ENCODE measurements at places on chromosomes 7 and 10.

DNA sequence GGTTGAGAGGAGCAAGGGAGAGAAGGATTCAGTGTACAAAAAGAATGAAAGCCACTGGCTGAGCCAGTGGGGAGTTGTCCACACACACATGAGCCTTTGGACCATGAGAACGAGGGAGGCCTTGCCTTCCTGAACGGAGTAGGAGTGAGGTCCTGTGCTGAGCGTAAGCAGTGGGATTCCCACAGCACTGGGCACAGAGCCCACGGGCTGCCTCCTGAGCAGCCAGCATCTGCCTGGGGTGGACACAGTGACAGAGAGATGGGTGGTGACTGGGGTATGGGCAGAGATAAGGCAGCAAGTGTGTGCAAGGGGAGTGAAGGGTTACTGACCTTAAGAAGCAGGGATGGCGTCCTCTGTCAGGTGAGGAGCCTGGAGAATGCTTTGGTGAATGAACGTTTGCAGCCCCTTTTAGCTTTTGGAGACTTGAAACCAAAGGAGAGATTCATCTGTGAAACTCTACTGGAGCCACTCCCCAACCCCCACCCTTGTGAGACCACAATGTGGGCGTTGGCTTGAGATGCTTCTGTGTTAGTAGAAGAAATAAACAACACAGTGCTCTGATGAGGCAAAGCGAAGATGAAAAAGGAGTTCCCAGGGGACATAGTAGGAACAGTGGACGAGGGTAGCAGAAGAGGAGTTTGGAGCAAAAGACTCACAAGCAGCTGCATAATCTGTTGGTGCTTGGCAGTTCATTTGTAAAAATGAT lies 56.5 kb downstream of the FIGNL1 start:
- DNase-seq, result no peak

GRCh38 chr7:33630359-33630758 lies 275.0 kb upstream of the BMPER start:
- DNase-seq, result no peak

- DNase-seq, result peak; percentile 25
Measured at GRCh38 chr7:95478272-95479037, 7.3 kb upstream of the ASB4 start.

DNA sequence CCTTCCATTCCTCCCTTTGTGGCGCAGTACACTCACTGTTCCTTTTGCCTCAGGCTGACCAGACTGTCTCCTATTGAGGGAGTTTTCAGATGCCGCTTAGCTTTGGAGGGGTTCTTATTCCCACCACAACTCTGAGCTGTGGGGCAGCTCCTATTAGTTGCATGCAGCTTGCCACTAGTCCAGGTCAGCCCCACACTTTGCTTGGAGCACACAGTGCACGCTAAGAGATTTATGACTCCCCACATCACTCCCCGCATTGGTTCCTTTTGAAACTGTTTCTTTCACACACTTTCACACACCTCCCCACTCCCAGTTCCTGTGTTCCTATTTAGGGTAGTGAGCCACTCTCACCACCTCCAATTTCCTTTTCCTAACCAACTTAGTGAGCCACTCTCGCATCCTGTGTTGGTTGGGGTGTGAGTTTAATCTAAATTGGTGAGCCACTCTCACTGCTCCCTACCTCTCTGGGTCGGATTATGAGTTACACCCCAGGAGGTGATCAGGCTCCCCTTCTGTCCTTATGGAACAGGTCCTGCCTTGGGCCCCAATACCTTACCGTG lies 10.4 kb upstream of the ZNF485 start:
- DNase-seq, result no peak

DNA sequence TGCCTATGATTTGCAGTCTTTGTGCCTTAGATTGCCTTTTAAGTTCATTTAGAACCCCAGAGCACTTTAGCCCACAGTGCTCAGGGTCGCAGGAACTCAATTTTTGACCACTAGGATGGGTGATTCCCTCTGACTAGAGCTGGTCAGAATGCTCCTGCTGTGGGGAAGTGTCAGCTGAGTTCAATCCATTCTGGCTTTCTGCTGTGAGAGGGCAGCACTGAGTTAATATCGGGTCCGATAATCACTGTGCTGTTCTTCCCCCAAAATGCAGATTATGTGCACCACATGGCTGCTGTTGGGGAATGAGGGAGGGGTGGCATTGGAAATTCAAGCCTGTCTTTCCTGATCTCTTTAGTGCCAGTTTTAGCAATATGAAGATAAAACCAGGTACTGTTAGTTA lies 886.4 kb downstream of the DNAJB9 start:
- DNase-seq, result no peak

- DNase-seq, result no peak
Measured at GRCh38 chr10:3808689-3809199, 23.7 kb upstream of the KLF6 start.

GRCh38 chr7:134632937-134633540 lies 13.6 kb upstream of the BPGM start:
- DNase-seq, result peak; percentile 47

DNA sequence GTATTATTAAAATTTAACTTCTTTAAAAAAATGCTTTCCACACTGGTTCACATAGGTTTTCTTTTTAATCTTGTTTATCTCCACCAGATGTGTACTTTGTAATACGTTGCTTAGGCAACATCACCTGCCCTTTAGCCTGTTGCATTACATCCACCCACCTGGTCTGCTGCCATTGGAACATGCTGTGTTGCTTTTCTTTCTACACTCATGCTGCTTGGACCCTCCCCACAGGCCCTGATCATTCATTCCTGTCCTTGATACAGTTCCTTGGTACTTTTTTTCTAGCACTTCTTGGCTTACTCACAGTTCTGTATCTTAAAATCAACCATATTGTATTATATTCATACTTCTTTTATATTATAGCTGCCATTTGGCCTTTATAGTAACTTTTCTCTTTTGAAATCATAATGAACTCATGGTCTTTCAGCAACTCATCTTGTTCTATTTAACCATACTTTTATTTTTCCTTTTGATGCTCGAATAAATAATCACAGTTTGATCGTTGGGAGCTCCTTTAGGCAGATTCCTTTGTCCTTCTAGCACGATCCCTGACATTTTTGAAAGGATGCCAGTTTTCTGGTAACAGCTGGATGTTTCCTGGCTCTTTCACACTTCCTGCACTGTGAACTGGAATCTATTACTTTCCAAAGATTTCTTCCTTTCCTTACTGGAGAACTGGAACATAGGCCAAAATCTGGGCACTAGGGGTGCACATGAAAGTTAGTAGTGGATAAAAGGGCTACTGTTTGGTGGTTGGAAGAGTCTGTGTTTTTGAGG lies 125.1 kb downstream of the CDK14 start:
- peak; percentile 63 for DNase-seq

DNA sequence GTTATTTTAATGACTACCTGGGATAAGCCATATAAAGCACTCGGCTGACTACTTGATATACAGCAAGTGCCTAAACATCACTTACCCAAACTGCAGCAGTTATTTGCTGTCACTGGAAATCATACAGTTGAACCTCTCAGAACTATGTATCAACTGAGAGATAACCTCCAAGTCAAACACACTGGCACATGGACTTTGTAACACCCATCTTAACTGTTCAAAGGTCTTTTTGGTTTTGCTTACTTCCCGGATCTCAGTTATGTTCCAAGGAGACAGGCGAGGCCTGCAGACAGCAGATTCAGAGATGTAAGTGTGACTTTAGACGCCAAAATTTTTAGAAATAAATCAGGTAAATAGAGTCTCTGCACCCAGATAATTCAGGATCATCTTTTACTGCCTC lies 34.6 kb upstream of the DAGLB start:
- DNase-seq, result no peak

DNA sequence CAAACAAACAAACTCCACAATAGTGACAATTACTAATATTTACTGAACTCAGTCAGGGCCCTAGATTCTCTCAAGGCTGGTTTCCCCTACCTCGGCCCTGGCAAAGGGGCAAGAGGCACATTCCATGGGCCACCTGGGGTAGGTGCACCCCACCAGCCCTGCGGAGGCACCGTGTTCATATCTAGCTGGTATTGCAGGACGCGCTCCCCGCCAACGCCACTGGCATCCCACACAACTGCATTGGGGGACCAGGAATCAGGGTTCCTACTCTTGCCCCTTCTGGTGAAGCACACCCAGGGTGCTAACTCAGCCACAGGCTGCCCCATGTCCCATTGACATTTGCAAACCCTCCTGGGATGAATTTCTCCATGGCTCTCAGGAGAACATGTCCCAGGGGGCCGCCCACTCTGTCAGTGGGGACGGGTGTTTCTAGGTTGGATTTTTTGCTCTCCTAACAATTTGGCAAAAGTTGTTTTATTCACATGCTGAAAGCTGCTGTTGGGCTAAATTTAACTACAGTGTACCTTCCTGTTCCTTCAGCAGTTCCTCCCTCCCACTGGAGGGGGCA lies 76.7 kb downstream of the ZRANB1 start:
- DNase-seq, result no peak

DNA sequence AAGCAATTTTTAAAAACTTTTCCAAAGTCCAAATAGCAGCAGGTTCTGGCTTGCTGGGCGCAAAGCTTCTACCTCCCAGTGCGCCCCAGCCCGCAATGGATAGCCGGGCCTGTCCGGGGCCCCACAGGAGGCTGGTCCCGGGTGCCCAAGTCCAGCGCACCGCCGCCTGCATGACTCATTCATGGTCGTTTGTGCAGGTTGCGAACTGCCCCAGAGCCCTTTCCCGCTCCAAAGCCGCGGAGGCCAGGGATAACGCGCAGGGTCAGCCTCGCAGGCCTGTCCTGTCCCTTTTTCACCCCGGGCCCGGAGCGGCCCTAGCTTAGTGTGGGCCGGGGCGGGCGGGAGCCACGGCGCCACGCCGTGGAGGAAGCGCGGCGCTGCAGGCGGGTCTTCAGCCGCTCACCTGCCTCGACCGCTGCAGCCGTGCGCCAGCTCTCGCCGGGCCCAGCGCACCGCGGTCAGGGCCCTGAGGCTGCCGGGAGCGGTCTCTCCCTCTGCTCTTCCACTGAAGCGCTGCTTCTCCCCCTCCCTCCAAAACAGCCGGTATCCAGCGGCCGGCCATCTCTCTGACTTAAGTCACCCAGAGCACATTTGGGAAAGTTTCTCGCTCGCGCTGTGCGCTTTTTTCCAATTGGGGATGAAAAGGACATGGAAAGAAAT lies 1.7 kb upstream of the EGR2 start:
- peak; percentile 33 for DNase-seq

DNA sequence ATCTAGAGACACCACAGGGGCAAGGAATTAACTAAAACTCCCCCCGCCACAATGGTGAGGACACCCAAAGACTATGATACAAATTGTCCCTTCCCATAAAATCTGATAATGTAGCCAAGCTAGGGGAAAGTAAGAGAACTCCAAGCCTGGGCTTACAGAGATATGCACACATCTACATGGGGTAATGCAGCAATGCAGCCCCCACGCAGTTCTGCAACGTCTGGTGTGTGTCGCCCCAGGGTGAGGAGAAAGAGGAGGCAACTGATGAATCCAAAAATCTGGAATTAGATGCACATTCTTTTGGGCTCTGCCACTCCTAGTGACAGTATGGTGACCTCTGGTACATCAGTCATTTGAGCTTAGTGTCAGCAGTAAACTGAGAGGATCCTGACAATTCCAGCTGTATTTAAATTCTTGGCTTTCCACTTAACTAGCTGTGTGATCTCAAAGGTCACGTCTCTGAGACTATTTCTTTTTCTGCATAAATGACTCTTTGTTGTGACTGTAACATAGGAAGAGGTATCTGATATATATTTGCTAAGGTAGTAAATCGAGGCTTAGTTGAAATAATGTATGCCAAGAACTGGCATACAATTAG lies 51.5 kb downstream of the PIP4K2A start:
- DNase-seq, result no peak

DNA sequence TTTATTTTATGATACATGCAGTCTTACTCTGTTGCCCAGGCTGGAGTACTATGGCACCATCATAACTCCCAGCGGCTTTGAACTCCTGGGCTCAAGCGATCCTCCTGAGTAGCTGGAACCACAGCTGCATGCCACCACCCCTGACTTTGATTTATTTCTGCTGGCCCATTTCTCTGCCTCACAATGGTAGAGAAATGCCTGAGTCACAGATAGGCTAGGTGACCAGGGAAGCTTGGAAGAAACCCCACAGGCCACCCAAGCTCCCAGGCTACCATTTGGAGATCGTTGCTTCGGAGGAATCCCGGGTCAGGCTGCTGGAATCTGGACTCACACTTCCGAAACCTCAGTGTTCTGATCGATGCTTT lies 17.4 kb upstream of the BAIAP2L1 start:
- DNase-seq, result peak; percentile 39

DNA sequence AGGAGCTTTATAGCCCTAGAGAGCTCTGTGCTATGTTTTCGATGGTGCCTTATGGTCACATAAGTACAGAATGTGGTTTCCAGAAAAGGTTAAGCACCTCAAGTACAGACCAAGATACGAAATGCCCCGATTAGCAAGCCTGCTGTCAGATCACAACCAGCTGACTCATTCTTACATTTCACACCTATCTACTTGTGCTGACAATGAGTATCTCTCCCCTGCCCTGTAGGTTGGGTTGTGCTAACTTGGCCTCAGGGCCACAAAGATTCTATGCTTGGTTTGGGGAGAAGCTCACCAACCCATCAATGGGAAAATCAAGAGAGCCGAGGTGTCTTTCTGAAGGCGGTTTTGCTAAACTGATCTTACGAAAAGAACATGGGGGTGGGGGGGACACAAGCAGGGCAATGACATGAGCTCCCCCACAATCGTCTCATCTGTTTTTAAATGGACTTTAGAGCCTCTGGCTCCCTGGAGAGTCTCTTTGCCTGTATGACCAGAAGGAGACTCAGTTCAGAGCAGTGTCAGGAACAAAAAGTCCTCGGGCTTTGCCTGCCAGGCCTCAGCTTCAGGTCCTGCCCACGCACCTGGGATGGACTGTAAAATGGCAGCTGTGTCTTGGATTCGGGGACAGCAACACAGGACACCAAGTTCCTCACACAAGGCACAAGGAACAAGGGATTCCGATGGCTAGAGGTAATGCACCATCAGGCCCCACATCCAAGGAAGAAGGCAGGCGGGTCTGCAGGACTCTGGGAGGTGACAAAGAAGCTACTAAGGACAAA lies 55.1 kb downstream of the FAM53B start:
- no peak for DNase-seq

DNA sequence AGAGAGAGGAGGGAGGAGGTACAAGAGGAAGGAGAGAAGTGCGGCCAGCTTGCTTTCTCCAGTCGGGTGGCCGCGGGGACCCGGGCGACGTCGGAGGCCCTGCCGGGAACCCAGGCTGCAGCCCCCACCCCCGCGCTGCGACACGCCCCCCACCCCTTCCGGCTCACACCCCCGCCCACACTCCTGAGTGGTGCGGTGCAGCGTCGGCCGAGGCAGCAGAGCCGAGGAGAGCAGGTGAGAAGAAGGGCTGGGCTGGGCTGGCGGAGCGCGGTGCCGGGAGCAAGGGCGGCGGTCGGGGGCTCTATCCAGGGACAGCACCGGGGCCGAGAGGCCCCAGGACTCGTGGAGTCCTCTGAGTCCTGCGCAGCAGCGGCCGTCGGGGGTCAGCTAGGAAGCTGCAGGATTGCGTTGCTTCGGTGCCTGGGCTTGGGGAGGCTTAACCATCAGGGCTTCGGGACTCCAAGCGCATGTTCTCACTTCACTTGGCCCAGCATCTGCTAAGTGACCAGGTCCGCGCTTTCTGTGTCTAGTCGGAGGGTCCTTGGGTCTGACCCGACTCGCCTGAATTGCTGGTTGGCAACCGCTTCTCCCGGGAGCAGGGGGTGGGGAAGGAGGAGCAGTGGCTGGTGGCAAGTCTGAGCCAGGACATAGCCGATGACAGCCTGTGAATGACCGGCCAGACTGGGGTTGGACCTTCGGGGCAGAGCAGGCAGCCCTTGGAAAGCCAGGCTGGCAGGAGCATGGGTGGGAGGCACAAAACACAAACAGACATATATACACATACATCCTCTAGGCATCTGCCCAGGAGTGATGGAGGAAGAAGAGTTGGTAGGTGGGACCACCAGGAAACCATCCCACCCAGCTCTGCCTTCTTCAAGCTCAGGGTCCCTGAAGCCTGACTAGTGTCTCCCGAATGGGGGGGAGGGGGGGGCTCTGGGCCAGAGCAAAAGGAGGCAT lies 683 bp downstream of the CHAT start:
- no peak for DNase-seq

All from brain microvascular endothelial cell (primary cell).